B cell (primary cell): ENCODE measurements at places on chromosomes 4 and X. TPM values are rescaled to one million over a fixed set of nuclear protein-coding genes. Genes with fewer than 3 reads are reported as not detected.

WNK3 gene
- 1.2 and 1.8 TPM in 2 replicates for total RNA-seq

TDO2 gene
- total RNA-seq, result not detected in 2 replicates

PABPC1L2A gene
- total RNA-seq, result not detected in 2 replicates

ARSJ gene
- not detected in 2 replicates for total RNA-seq
